ENCODE measurements at places on chromosomes 11 and 22. TPM values are rescaled to one million over a fixed set of nuclear protein-coding genes. Genes with fewer than 3 reads are reported as not detected.

ARFGAP3 gene
- 75.7 TPM for total RNA-seq

TMPRSS5 gene
- total RNA-seq: 0.26 TPM

MS4A7 gene
- not detected for total RNA-seq

KRTAP5-10 gene
- not detected for total RNA-seq

MUC2 gene
- not detected for total RNA-seq

GALNT18 gene
- 196 TPM for total RNA-seq

CHRNA10 gene
- total RNA-seq: 0.43 TPM

NPAS4 gene
- not detected for total RNA-seq

WDR74 gene
- 192 TPM for total RNA-seq

SLC15A3 gene
- 10.3 TPM for total RNA-seq

GGTLC3 gene
- not detected for total RNA-seq

SLC35E4 gene
- 31.3 TPM for total RNA-seq

AMPD3 gene
- 9.1 TPM for total RNA-seq

ALX4 gene
- not detected for total RNA-seq

SLC22A6 gene
- total RNA-seq: not detected

BACE1-AS gene
- 2.1 TPM for total RNA-seq

C11orf91 gene
- total RNA-seq: 0.11 TPM

PLAAT5 gene
- not detected for total RNA-seq

DUSP8 gene
- 0.54 TPM for total RNA-seq

SPTBN2 gene
- total RNA-seq: 12.6 TPM

BAIAP2L2 gene
- 0.33 TPM for total RNA-seq

SLC22A25 gene
- not detected for total RNA-seq

MAJIN gene
- not detected for total RNA-seq

OR5AK2 gene
- total RNA-seq: not detected

PIH1D2 gene
- total RNA-seq: 0.69 TPM

CRYAB gene
- 0.33 TPM for total RNA-seq

KCNQ1OT1 gene
- 0.54 TPM for total RNA-seq

HSPB2 gene
- not detected for total RNA-seq

LRRN4CL gene
- total RNA-seq: 0.43 TPM

DDX25 gene
- 0.11 TPM for total RNA-seq

SLC22A8 gene
- total RNA-seq: not detected

APOA5 gene
- total RNA-seq: not detected

CABP4 gene
- total RNA-seq: 2.0 TPM

NUCB2 gene
- 47.9 TPM for total RNA-seq

SOX6 gene
- total RNA-seq: under 0.01 TPM

BACE1 gene
- total RNA-seq: 7.0 TPM

BLID gene
- 0.11 TPM for total RNA-seq

RAB3IL1 gene
- total RNA-seq: 6.3 TPM

ABCG4 gene
- total RNA-seq: under 0.01 TPM

MRGPRF gene
- not detected for total RNA-seq

DNAJB7 gene
- not detected for total RNA-seq

PPP6R3 gene
- 157 TPM for total RNA-seq

CHEK2 gene
- total RNA-seq: 4.4 TPM

MUC15 gene
- not detected for total RNA-seq

DEUP1 gene
- total RNA-seq: not detected

PKNOX2 gene
- not detected for total RNA-seq
